ENCODE measurements at places on chromosomes 7 and 10.

- no peak for DNase-seq
Observed at GRCh38 chr7:117830422-117830954, 42.8 kb downstream of the CTTNBP2 start.

- DNase-seq: no peak
Observed at GRCh38 chr10:92847202-92847864, 987 bp upstream of the EXOC6 start.

GRCh38 chr7:74292757-74293576, 3.8 kb downstream of the CLIP2 start:
- DNase-seq: no peak

- no peak for DNase-seq
Observed at GRCh38 chr7:50282813-50283605, 21.5 kb upstream of the IKZF1 start.

DNA sequence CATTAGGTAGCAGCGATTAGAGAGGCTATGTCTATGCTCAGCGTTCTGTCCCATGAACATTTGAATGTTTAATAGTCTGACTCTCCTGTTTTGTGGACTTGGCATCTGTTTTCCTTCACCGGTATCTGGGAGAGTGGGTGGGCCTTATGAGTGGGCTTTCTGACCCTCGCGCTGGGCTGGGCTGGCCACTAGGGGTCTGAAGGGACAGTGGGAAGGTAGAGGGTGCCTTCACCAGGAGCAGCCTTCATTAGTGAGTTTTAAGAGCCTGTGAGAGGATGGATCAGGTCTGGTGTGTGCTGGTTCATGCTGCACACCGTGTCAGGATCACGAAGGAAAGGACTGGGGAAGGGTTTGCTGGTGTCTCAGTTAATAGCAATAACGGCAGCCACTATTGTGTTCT, 33.4 kb downstream of the DCLRE1A start:
- DNase-seq: no peak

DNA sequence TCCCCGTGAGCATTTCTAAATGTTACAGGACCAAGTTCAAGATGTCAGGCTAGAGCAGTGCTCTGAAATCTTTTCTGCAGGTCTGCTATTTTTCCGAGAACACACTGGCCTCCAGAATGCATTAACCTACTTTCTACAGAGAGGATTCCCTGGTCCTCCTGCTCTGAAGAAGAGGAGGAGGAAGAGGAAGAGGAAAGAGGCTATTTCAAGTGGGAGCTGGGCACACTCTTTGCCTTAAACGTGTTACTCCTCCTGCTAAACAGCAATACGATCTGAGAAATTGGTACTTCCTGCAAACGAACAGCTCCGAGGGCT, 157.4 kb downstream of the FRMD4A start:
- DNase-seq: no peak

GRCh38 chr10:22849077-22849805, 78.6 kb upstream of the ARMC3 start:
- DNase-seq: no peak

DNA sequence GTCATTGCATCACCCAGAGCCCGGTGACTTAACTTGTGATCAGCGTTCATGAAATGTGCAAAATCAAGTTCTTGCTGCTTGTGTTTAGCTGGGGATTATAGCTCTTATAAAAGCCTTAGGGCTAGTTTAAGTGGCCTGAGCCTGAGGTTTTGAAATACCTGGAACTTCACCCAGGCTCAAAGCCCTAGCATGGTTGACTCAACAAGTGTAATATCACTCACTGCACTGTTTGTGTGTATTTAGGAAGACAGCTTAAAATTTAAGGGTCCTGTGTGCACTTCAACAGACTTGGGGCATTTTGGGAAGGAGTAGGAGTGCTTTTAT, 489.5 kb downstream of the GATA3 start:
- no peak for DNase-seq

- DNase-seq: no peak
Observed at GRCh38 chr7:157819455-157819807, 482.6 kb downstream of the DNAJB6 start.

DNA sequence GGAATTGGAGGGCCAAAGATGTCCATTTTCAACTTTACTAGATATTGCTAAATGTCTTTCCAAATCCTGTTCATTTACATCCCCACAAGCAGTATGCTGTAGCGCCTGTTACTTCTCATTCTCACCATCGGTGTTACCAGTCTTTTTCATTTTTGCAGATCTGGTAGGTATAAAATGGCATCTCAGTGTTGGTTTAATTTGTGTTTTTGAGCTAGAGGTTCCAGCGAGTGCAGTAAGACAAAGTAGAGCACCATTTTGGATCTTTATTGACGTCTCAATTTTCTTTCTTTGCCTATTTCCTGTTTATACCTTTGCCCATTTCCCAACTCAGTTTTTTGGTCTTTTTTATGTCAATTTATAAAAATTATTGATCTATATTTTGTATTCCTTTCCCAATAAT, 55.6 kb downstream of the NRF1 start:
- DNase-seq: no peak

DNA sequence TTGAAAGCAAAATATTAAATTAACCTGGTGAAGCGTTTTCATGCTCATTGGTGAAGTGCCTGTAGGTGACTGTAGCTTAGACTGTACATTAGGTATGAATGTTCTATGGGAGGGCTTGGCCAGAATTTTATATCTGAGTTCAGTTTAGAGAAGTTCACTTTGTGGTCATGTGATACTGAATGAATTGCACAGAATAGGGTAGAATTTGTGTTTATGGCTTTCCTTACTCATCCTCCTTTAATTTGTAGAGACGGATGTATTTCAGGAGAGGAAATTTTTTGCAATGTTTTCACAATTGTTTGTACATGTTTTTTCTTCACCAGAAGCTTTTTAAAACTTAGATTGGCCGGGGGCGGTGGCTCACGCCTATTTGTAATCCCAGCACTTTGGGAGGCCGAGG, 32.3 kb downstream of the REEP3 start:
- DNase-seq: no peak

All from NCI-H1930 (cell line).